ENCODE measurements at places on chromosomes 5 and 9.

GRCh38 chr5:172168311-172168710 is 19.7 kb downstream of the STK10 start:
- DNase-seq: no peak

DNA sequence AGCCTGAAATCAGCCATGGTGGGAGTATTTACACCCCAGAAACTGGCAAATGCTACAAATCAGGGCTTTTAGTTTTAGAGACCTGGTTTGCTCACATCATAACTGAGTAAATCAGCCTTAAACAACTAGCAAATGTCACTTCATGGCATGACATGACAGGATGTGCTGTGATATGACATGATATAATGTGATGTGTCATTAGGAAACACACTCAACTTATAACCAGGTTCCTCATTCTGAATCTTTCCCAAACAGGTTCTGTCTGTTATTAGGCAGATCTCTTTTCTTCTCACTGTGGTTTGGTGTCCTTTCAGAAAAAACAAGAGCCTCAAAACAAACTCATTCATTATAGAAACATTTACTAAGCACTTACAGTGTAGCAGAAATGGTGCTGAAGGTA is 90.5 kb downstream of the ADAMTS12 start:
- DNase-seq: no peak

DNA sequence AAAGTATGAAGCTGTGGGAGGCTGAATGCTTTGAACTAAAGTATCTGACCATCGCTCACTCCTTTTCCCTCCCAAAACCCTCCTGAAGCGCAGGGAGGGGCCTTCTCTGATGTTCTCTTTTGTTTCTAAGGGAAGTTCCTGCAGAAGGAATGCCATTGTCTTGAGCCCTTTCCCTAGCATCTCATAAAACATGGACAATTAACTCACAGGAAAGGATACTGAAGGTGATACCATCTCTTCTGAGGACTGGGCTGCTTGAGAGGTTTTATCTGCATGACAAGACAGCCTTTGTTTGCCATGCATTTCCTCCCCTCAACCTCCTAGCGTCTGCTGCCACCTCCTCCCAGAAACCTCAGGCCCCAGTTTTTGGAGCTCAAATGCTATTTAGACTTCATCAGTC is 4.3 kb upstream of the RMND5B start:
- DNase-seq: no peak

- no peak for DNase-seq
These were observed 347.0 kb upstream of the CLINT1 start for GRCh38 chr5:158205992-158206391.

GRCh38 chr5:179819296-179820126 is 1.2 kb upstream of the SQSTM1 start:
- DNase-seq: peak; percentile 62

GRCh38 chr9:2337627-2338026 is 284.0 kb upstream of the VLDLR start:
- DNase-seq: no peak

GRCh38 chr5:132044207-132044606 is 16.2 kb upstream of the IL3 start:
- peak; percentile 93 for DNase-seq

DNA sequence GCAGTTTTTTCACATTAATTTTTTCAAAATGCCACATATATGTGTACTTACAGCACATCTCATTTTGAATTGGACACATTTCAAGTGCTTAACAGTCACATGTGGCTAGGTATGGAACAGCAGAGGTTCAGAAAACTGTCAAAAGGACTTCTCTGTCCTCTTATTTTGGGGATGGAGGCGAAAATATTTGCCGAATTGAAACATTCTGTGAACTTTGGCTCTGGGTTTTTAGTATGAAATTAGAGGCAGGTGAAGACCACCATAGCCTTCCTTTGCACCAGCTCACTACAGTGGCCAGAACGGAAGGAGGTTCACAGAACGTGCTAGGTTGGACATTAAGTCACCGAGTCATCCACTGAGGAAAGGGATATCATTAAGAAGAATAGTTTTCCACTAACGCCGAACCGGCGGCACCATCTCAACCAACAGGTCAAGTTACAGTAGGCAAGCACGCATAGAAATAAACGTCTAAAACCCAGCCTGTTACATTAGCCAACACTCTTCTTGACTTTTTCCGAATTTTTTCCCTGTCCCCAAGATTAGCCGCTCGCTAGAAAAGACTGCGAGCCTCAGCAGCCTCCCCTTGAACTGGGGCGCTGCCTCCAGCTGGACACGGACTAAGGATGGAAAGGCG is 1.8 kb upstream of the TLE4 start:
- no peak for DNase-seq

DNA sequence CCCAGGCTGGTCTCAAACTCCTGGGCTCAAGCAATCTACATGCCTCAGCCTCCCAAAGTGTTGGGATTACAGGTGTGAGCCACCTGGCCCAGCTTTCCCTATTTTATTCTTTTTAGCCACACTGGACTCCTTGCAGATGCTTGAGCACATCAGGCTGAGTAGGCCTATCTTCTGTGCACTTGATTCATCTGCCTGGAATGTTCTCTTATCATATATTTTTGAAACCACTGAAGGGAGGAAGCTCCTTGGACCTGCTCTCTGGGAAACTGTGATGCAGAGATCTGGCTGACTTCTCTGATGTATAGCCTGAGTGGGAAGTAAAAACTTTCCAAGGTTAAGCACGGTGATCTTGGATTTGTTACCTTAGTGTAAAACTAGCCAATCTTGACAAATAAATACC is 6.5 kb upstream of the MAT2B start:
- no peak for DNase-seq

DNA sequence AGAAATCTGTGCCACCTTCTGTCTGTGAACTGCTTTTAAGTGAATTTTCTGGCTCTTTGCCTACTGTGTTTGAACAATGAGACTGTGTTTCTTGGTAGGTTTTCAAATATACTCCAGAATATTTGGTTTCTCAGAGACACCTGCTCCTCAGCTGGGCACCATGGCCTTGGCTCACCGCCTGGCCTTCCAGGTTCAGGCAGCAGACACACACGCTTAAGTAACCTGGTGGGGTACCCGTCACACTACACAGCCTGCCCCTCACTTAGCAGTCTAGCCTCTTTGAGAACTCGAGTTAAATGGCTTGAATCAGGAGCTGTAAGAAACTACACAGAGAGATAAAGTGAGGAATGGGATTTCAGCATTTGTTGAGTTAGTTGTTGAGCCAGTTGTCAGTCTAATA is 530.5 kb downstream of the MTRR start:
- DNase-seq: no peak

- DNase-seq: no peak
These were observed 356.3 kb downstream of the CSNK1G3 start for GRCh38 chr5:123868267-123868666.

All from suppressor macrophage treated with lipopolysaccharide for 4 hours (primary cell).